Cardiac muscle cell (in vitro differentiated cells and primary cell): ENCODE measurements at places on chromosomes 2 and 18. TPM values are rescaled to one million over a fixed set of nuclear protein-coding genes. Genes with fewer than 3 reads are reported as not detected.

Gene MRPL44
- total RNA-seq, result 31.5 and 38.4 TPM in 2 replicates

GRCh38 chr18:3411327-3411726 lies 38.6 kb upstream of the TGIF1 start:
- no peaks in the 10 kb centered on the region for H3K4me1 ChIP-seq
- H3K27ac ChIP-seq, result no peak overlapping the region
- H3K27me3 ChIP-seq, result no peaks in the 10 kb centered on the region
- no peak overlapping the region for H3K4me3 ChIP-seq

Gene TIMM21
- total RNA-seq, result 30.9 and 57.3 TPM in 2 replicates

Gene LHCGR
- 0.57 TPM in 1 of 2 replicates, not detected in the other for total RNA-seq

Gene FLACC1
- 0.53 and 0.69 TPM in 2 replicates for total RNA-seq

- H3K4me1 ChIP-seq, result no peaks in the 10 kb centered on the region
- H3K27me3 ChIP-seq, result no peaks in the 10 kb centered on the region
- no peak overlapping the region for H3K27ac ChIP-seq
- DNase-seq, result no peak
- no peak overlapping the region for H3K4me3 ChIP-seq
- H3K36me3 ChIP-seq, result no peaks in the 10 kb centered on the region
These were observed 214.7 kb downstream of the KLHL29 start for GRCh38 chr2:23599667-23600066.
